Stimulated activated CD4-positive, alpha-beta T cell treated with anti-CD3 and anti-CD28 coated beads, TNF-alpha, amount 100 ng/mL, for 4 hours (primary cell): ENCODE measurements at places on chromosomes 13 and 19.
A peak's percentile ranks its signal among the peaks of the same experiment; 100 is the strongest.

DNA sequence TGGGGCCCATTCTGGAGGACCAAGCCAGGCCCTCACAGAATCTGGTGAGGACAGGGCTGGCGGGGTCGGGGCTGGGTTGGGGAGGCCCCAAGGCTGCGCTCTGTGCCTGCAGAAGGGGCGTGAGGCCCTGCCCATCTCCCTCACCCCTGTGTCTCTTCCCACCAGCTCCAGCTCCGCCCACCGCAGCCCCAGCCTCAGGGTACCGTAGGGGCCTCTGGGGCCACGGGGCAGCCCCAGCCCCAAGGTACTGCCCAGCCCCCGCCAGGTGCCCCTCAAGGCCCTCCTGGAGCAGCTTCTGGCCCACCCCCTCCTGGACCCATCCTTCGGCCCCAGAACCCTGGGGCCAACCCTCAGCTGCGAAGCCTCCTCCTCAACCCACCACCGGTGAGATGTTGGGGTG lies 15.4 kb upstream of the PTOV1 start:
- DNase-seq: no peak

- DNase-seq: no peak
Measured at GRCh38 chr19:36008336-36008978, at the start of gene SYNE4. TSS of gene SYNE4 (minus strand) at chr19:36008813. CDS start at chr19:36008681, 132 bp downstream.

GRCh38 chr13:47678201-47678968 lies 322.7 kb downstream of the SUCLA2 start:
- no peak for DNase-seq

DNA sequence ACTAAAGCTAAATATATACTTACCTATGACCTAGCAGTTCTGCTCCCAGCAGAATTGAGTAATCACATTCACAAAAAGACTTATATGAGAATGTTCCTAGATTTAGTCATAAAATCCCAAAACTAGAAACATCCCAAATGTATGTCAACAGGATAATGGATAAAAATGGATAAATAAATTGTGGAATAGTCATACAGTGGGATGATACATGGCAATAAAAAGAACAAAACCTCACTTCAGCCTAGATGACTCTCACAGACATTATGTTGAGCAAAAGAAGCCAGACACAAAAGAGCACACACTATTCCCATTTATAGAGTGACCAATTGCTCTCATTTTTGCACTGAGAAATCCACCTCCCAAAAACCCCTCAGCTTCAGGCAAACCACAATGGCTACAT lies 352.4 kb upstream of the HTR2A start:
- no peak for DNase-seq

DNA sequence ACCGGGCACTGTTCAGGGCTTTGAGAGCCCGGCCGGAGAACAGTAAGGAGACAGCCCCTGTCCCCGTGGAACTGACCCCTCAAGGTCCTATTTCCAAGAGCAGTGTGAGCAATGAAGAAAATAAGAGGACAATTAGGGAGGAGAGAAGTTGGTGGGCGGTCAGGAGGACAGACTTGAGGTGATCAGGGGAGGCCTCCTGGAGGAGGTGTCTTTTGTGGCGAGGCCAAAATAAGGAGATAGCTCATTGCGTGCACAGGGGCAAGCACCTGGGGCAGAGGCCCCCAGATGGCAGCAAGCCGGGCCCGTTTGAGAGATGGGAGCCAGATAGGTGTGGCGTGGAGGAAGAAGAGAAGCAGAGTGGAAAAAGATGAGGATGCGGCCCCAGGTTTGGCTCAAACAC lies 2.8 kb upstream of the LRRC4B start:
- DNase-seq: no peak

DNA sequence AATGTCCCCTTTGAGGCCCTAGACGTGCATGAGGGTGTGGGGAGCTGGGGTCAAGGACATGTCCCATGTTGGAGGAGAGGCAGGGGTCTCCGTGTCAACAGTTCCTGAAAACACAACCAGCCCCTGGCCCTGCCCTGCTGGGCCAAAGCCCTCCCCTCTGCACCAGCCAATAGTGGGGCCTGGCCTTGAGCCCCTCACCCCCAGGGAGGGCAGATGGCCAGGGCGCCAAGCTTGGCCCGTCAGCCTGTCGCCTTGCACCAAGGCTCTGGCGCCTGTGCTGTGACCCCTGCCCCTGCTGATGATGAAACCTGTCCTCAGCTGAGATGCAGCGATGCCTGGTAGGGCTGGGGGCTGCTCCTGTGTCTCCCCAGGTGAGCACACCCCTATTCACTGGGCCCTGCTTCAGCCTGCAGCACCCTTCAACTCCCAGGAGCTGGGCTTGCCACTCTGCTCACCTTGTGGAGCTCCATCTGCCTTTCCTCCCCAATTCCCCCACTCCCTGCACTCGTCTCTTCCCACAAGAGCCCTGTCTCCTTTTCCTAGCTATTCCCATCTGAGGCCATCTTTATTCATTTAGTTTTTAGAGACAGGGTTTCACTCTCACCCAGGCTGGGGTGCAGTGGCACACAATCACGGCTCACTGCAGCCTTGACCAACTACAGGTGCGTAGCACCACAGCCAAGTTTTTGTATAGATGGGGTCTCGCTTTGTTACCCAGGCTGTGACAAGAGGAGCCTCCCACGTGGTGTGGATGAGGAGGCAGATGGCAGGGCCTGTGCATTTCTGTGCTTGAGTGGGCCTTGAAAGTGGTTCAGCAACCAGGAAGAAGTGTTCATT lies 2.1 kb upstream of the HAMP start:
- no peak for DNase-seq

DNA sequence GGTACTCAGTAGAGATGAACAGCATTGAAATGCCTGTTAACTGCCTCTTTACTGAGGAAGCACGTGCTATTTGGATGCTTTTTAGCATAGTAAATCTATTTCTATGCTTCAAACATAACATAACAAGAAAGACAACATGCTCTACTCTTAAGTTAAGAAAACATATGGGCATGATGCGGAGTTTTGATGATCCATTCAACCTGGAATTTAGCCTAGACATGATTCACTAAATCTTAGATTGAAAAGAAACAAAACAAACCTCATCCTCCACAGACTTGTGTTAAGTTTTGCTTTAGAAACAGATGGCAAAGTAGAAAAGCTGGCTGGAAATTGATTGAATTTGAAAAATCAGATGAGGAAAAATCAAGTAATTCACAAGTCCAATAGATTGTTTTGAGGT lies 593.8 kb downstream of the OLFM4 start:
- DNase-seq: no peak

DNA sequence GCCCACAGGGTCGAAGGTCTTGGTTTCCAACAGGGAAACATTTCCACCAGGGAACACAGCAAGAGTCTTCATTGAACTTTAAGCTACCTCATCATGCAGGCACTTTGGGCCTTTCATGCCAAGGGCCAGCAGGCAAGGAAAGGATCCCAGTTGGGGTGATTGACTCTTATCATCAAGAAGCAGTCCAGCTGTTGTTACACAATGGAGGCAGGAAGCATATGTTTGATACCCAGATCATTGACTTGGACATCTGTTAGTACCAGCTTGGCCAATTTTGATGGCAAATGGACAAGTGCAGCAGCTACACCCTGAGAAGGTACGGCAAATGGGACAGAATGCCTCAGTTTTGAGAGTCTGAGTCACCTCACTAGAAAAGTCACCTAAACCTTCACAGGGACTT lies 10.9 kb upstream of the RCBTB1 start:
- no peak for DNase-seq

DNA sequence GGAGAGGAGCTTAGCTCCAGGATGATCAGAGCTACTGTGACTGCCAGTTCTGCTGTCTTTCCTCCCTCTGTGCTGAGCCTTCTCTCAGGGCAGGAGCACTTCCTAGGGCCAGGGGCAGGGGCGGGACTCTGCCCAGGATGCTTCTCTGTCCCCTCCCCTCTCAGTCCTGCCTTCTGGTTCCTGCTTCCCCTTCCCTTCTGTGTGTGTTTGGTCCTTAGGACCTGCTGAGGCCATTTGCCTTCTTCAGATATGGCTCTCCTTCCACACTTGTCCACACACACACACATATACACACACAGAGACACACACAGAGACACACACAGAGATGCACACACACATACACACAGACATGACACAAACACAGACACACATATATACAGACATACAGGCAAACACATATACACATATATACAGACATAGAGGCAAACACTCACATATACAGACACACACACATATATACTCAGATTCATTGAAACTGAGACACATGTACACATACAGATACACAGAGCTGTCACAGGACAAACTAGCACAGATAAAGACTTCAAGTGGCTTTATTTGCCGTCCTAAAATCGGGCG lies 22.0 kb upstream of the CD177 start:
- DNase-seq: no peak

GRCh38 chr19:51921949-51922348 lies 5.3 kb upstream of the ZNF613 start:
- no peak for DNase-seq

GRCh38 chr13:40146063-40146462 lies 490.6 kb downstream of the COG6 start:
- DNase-seq: no peak

DNA sequence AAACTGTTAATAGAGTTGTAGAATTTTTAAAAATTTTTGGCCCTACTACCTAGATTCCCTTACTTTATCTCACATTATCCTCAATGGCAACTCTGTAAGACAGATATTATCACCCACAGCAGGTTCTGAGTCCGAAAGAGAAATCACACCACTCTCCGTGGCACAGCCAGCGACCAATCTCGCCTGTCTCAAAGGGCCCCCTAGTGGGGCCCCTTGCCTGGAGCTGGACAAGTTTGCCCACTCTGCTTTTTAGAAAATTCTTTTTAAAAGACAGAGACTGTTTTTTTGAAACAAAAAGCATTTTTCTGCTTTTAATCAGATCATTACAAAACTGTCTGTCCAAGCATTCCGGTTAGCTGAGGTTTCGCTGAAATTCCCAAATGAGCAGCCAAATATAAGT lies 21.7 kb downstream of the PHF11 start:
- DNase-seq: no peak

DNA sequence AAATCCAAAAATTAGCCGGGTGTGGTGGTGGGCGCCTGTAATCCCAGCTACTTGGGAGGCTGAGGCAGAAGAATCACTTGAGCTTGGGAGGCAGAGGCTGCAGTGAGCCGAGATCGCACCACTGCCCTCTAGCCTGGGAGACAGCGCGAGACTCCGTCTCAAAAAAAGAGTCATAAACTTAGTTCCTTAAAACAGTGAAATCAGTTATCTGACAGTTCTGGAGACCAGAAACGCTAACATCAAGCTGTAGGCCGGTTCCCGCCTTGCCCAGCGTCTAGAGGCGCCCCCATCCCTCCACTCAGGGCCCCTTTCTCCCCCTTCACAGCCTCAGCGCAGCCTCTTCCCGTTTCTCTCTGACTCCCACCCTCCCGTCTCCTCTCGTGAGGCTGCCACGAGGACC lies 11.9 kb downstream of the ADAT3 start:
- no peak for DNase-seq

GRCh38 chr19:12646551-12646950 lies 20.0 kb downstream of the MAN2B1 start:
- DNase-seq: no peak

DNA sequence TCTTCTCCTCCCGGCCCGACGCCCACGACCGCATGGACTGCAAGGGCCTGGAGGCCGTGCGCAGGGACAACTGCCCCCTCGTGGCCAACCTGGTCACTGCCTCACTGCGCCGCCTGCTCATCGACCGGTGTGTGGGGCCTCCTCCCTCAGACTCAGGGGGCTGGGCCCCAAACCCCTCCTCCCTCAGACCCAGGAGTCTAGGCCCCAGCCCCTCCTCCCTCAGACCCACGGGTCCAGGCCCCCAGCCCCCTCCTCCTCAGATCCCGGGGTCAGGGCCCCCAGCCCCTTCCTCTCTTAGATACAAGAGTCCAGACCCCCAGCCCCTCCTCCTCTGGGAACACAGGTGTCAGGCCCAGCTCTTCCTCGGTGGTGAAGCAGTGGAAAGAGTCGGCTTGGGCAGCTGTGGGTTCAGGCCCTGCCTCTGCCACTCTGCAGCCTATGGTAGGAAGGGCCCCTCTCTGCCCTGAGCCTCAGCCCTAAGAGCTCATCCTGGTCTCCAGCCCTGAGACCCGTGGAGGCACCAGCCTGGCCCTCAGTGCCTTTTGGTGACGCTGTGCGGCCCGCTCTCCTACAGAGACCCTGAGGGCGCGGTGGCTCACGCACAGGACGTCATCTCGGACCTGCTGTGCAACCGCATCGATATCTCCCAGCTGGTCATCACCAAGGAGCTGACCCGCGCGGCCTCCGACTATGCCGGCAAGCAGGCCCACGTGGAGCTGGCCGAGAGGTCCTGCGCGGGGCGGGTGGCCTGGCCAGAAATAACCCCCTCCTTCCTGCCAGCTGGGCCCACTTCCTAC lies 3.7 kb upstream of the SPIB start:
- DNase-seq: peak; percentile 63

- no peak for DNase-seq
Measured at GRCh38 chr19:7865262-7865911, 8.8 kb downstream of the PRR36 start.

GRCh38 chr13:35283856-35284255 lies 192.6 kb downstream of the MAB21L1 start:
- no peak for DNase-seq

DNA sequence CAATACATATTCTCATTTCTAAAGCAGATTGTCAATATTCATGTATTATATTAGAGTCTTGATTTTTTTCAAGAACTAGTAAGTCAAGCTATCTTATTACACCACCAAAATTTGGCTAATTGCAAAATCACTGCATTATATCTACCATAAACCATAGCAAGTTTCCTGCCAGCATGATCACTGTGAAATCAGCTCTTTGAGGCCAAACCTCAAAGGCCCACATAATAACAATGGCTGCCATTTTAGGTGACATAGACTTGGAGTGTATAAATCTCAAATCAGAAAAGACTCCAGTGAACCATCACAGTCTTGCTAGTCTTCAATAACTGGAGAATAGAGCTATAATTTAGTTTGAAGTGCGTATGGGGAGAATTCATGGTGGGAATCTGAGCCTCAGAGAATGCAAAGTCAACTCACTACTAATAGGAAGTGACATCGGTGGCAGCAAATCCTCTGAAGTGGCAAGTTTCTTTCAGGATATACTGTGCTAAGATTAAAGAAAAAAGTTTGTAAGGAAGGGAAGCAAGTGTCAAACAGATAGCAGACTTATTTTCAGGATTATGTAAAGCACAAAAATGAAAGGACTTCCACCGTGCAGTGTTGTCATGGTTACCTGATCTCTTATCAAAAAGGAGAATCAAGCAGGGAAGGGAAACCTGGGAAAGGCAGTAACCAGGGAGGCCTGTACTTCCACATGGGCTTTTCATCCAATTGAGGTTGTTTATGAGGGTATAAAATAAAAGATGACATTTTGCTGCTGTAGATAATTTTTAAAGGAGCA lies 117.4 kb upstream of the FNDC3A start:
- DNase-seq: no peak

GRCh38 chr13:51928231-51928630 lies 66.5 kb downstream of the CCDC70 start:
- no peak for DNase-seq

- no peak for DNase-seq
Measured at GRCh38 chr13:80530191-80530590, 189.3 kb upstream of the SPRY2 start.

DNA sequence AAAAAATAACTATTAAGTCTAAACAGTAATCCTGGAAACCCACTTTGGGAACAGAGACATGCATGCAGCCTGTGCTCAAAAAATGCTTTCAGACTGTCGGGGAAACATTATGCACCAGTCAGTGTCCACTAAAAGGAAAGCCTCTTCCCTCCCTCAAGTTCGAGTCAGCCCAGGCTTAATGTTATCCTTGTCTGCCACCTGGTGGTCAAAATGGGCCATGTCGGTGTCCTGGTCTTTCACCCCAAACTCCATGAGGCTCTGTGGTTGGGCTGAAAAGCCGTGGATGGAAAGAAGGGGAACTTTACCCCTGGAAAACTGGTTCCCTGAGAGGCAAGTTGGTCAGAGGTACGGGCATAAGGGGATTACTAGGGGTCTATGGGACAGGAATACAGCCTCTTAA lies 88.4 kb upstream of the ZNF492 start:
- no peak for DNase-seq
